ENCODE measurements at places on chromosomes 7 and 10. TPM values are rescaled to one million over a fixed set of nuclear protein-coding genes. Genes with fewer than 3 reads are reported as not detected.

DNA sequence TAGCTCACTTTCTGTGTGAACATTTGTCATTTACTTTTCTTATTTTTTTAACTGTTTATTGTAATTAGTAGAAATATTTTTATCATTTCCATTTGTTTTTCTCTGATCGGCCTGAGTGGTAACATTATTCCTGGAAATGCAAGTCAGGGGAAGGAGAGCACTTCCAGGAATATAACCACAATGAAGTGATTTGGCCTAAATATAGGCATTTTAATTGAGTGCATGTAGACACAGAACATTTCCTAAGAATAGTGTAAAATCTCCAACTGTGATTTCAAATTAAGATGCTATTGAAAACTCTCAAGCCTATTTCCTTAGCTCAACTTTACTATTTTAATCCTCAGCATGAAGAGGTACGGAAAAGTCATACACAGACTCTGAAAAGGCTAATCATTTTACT, 86.5 kb upstream of the SKAP2 start:
- H3K36me3 ChIP-seq = no peaks in the 10 kb centered on the region
- H3K27ac ChIP-seq = no peak overlapping the region
- DNase-seq = no peak

- no peak overlapping the region for H3K4me3 ChIP-seq
- H3K4me1 ChIP-seq = peaks cover 5% of the 10 kb centered on the region
- DNase-seq = no peak
- no peak overlapping the region for H3K27ac ChIP-seq
Measured at GRCh38 chr10:29628311-29628710, 6.5 kb downstream of the SVIL start.

DNA sequence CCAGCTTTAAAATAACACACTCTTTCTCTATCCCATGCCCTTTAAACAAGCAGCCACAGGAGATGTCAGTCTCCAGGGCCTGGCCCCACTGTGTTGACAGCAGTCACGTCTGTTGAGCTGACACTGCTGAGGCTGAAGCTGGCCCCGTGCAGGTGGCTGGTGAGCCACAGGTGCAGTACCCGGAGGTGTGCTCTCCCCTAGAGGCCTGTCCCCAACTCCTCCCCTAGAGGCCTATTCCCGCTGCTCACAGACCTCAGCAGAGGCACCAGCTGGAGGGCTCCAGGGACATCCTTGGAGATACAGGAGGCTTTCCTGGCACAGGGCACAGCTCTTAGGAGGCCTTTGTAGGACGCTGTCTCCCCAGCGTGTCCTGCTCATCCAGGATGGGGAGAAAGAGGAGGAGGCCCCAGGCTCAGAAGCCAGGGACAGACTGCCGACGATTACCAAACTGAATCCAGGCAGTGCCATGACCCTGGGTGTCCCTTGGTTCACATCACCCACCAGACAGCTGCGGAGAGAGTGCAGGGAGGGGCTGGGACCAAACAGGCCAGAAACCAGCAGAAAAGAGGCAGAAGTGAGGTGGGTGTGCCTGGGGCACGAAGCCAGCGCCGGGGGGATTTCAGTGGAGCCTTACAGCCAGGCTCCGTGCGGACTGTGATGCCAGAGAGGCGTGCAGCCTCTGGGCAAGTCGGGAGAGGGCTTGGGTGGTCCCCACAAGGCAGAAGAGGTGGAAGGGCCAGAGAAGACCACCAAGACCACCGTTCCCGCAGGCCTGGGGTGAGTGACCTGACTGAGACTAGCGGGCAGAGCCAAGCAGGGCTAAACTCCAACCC, 18.5 kb upstream of the TTYH3 start:
- no peak for DNase-seq
- H3K4me3 ChIP-seq = no peak overlapping the region
- no peaks in the 10 kb centered on the region for H3K36me3 ChIP-seq
- H3K4me1 ChIP-seq = peaks cover 3% of the 10 kb centered on the region

DNA sequence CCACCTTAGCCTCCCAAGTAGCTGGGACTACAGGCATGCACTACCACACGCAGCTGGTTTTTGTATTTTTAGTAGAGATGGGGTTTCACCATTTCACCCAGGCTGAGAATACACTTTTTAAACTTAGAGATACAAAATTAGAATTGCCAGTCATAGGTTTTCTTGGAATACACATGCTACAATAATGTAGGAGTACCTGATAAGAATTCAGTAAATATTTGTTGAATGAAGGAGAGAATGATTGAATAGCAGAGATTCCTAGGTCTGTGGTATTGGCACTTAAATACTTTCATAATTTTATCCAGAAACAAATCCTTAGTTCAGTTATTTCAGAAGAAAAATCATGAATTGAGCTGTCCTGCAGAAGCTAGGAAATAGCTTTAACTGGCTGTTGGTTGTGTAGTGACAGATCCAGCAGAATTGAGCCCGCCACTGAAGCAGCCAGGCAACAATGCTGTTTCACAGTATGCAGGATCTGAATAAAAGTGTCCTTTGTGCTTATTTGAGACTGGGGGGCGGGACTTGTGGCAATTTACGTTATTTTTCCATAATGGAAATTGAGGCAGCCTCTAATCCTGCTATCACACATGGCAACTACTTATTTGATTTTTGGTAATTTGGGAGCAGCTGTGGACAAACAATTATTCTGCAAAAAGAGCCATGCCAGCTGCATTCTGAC, 31.5 kb downstream of the NRF1 start:
- peaks cover 5% of the 10 kb centered on the region for H3K36me3 ChIP-seq
- H3K27ac ChIP-seq = no peak overlapping the region
- no peak for DNase-seq
- H3K4me3 ChIP-seq = no peak overlapping the region
- peaks cover 9% of the 10 kb centered on the region for H3K4me1 ChIP-seq

DNA sequence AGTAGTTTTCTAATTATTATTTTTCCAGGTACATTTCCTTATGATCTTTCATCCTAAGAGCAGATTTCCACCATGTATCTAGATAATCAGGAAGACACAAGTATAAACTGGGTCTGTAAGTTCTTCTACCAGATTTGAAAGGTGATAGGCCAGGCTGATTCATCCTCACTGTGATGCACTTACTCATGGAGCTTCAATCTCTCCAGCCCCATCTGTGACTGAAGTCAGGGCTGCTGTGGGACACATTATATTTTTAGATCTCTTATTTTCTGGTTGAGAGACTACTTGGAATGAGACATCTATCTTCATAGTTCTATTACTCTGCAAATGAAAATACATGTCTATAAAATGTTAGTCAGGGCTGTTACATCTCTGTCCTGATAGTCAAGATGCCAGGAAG, 85.5 kb upstream of the SLC25A13 start:
- no peak for DNase-seq
- H3K4me1 ChIP-seq = no peaks in the 10 kb centered on the region
- H3K27ac ChIP-seq = no peak overlapping the region
- H3K4me3 ChIP-seq = no peak overlapping the region
- no peaks in the 10 kb centered on the region for H3K36me3 ChIP-seq
- H3K27me3 ChIP-seq = peaks cover 21% of the 10 kb centered on the region

DNA sequence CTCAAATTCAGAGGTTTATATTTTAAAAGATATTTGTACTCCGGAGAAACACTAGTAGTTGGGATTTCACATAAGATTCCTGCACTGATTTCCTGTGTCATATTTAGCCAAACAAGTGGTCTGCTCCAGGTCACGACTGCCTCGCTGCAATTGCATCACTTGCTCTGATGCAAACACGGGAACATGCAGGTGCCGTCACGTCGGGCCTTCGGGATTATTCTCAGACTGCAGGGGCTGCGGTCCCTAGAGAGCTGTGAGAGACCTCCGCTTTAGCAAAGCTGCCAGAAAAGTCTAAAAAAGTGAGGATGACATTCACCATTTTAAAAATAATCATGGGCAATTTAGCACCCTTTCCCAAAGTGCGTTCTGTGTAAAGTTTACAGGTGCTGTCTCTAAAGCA, 93.5 kb upstream of the DDC start:
- peaks cover 7% of the 10 kb centered on the region for H3K27me3 ChIP-seq
- peaks cover 38% of the 10 kb centered on the region for H3K4me1 ChIP-seq
- H3K36me3 ChIP-seq = peaks cover 2% of the 10 kb centered on the region
- H3K4me3 ChIP-seq = no peak overlapping the region

- no peaks in the 10 kb centered on the region for H3K27me3 ChIP-seq
- no peak overlapping the region for H3K4me3 ChIP-seq
- H3K27ac ChIP-seq = no peak overlapping the region
Measured at GRCh38 chr7:53350241-53350640, 314.8 kb downstream of the POM121L12 start.

DNA sequence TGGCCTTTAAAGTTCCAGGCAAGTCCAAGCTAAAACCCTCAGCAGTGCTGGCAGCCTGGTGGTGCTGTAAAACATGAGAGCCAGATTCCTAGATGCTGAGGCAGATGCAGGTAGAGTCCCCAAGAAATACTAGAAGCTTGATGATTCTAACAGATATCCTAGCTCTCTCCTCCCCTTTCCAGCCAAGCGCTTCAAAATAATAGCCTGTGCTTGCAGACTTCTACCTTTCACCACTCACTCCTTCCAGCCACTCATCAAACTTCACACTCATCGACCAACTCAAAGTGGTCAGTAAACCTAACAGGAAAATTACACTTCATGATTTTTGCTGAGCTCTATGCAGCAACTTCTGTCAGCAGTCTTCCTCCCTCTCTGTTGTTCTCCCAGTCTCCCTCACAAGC, 50.2 kb downstream of the LMBR1 start:
- H3K4me3 ChIP-seq = no peak overlapping the region
- DNase-seq = no peak
- H3K36me3 ChIP-seq = peaks cover 7% of the 10 kb centered on the region
- H3K27ac ChIP-seq = no peak overlapping the region
- H3K4me1 ChIP-seq = peaks cover 5% of the 10 kb centered on the region

DNA sequence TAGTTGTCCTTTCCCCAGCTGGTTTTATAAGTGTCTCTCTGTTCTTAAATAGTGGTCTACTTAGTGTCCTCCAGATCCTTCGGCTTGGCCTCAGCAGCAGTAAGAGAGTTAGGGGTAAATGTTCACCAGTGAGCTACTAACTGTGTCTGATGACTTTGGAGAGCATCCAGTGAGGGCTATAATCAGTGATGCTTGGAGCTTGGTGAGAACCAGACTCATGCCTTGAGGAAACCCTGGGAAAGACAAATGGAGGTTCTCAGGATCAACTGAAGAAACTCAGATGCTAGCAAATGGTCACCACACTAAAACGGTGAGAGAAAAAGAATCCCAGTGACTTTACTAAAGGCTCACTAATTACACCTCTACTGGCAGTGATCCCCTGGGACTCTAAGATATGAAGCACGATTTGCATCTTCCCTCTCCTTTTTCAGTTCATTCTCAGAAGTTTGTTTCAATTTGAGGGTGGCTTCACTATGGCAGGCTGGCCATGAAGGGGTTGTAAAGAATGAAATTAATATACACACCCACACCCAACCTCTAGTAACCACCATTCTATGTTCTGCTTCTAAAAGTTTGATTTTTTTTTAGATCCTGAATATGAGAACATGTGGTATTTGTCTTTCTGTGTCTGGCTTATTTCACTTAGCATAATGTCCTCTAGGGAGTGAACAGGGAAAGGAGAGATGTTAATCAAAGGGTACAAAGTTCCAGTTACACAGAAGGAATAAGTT, 177.9 kb downstream of the PDE1C start:
- no peak overlapping the region for H3K4me3 ChIP-seq
- no peaks in the 10 kb centered on the region for H3K27me3 ChIP-seq
- no peaks in the 10 kb centered on the region for H3K4me1 ChIP-seq
- no peak overlapping the region for H3K27ac ChIP-seq
- no peak for DNase-seq
- no peaks in the 10 kb centered on the region for H3K36me3 ChIP-seq

GRCh38 chr7:117282239-117282812, 40.5 kb downstream of the WNT2 start:
- DNase-seq = no peak
- no peaks in the 10 kb centered on the region for H3K27me3 ChIP-seq
- H3K36me3 ChIP-seq = no peaks in the 10 kb centered on the region
- H3K27ac ChIP-seq = no peak overlapping the region
- no peaks in the 10 kb centered on the region for H3K4me1 ChIP-seq

GRCh38 chr7:50305583-50306493, 1.3 kb downstream of the IKZF1 start:
- peaks cover 56% of the 10 kb centered on the region for H3K36me3 ChIP-seq
- no peaks in the 10 kb centered on the region for H3K27me3 ChIP-seq
- peaks cover 34% of the 10 kb centered on the region for H3K4me1 ChIP-seq

GRCh38 chr10:75434291-75434690, 2.9 kb downstream of the LRMDA start:
- no peak overlapping the region for H3K27ac ChIP-seq
- no peak for DNase-seq
- no peak overlapping the region for H3K4me3 ChIP-seq
- peaks cover 45% of the 10 kb centered on the region for H3K27me3 ChIP-seq
- H3K4me1 ChIP-seq = no peaks in the 10 kb centered on the region

IGF2BP3 gene
- total RNA-seq = 2.7 TPM

SSC4D gene
- total RNA-seq = 0.77 TPM

ERVW-1 gene
- not detected for total RNA-seq

ABCA13 gene
- total RNA-seq = not detected

EMX2 gene
- not detected for total RNA-seq

TRIM56 gene
- 44.5 TPM for total RNA-seq

GNG11 gene
- total RNA-seq = not detected

NUTM2B gene
- total RNA-seq = 0.91 TPM

NUTM2E gene
- 0.19 TPM for total RNA-seq

ASIC3 gene
- 4.0 TPM for total RNA-seq
